Activated T-cell treated with anti-CD3 and anti-CD28 coated beads, Interleukin-2, amount 50 U/mL, for 72 hours (primary cell): ENCODE measurements at places on chromosomes 5 and 9. TPM values are rescaled to one million over a fixed set of nuclear protein-coding genes. Genes with fewer than 3 reads are reported as not detected.

The NEUROG1 gene
- not detected for total RNA-seq

The MYMK gene
- not detected for total RNA-seq

The FKBP15 gene
- total RNA-seq: 26.0 TPM

The AMACR gene
- total RNA-seq: 6.7 TPM

The PTGES gene
- total RNA-seq: 0.48 TPM

The KLHL3 gene
- 9.7 TPM for total RNA-seq

The PRDM9 gene
- total RNA-seq: not detected

The TMEM174 gene
- not detected for total RNA-seq

The PCAT7 gene
- total RNA-seq: not detected

The RFESD gene
- 4.0 TPM for total RNA-seq

The IL31RA gene
- total RNA-seq: 3.6 TPM

The C8G gene
- 2.6 TPM for total RNA-seq

The PCA3 gene
- not detected for total RNA-seq

The CCDC180 gene
- 2.5 TPM for total RNA-seq

The MCC gene
- total RNA-seq: 3.3 TPM

The GPR150 gene
- total RNA-seq: 1.7 TPM

The COL23A1 gene
- 0.44 TPM for total RNA-seq

The PCDHB9 gene
- total RNA-seq: 0.05 TPM

The ANKRD20A1 gene
- 6.3 TPM for total RNA-seq

The ACTBL2 gene
- total RNA-seq: not detected

The PCDHA11 gene
- total RNA-seq: not detected

The COL27A1 gene
- 1.3 TPM for total RNA-seq

The CDK5RAP2 gene
- total RNA-seq: 81.9 TPM

The DOCK2 gene
- 242 TPM for total RNA-seq

The SLC23A1 gene
- 1.9 TPM for total RNA-seq

The ZNG1F gene
- total RNA-seq: 15.2 TPM

The IFNA6 gene
- not detected for total RNA-seq

The PCDHGA6 gene
- total RNA-seq: 0.29 TPM

The CRB2 gene
- not detected for total RNA-seq

The PPP3R2 gene
- not detected for total RNA-seq

The DMRT3 gene
- not detected for total RNA-seq

The DND1 gene
- total RNA-seq: 3.7 TPM

The CNTFR gene
- total RNA-seq: not detected

The TSSK1B gene
- total RNA-seq: not detected

The CDH10 gene
- total RNA-seq: not detected

The AGGF1 gene
- total RNA-seq: 22.8 TPM

The TMOD1 gene
- 3.8 TPM for total RNA-seq

The TSTD2 gene
- total RNA-seq: 18.7 TPM

The BHMT gene
- not detected for total RNA-seq
